ENCODE measurements at places on chromosomes 4 and X. TPM values are rescaled to one million over a fixed set of nuclear protein-coding genes. Genes with fewer than 3 reads are reported as not detected.

The SORCS2 gene
- 9.1 TPM for total RNA-seq

The ZMAT1 gene
- total RNA-seq = 20.0 TPM

The OPN1MW3 gene
- not detected for total RNA-seq

The GPC3 gene
- total RNA-seq = 43.0 TPM
